Stimulated activated CD8-positive, alpha-beta memory T cell treated with anti-CD3 and anti-CD28 coated beads, Interleukin-2, amount 100 ng/mL, for 48 hours (primary cell): ENCODE measurements at places on chromosomes 12 and 14.

- DNase-seq = no peak
Observed at GRCh38 chr12:116855744-116856470, 25.3 kb downstream of the HRK start.

DNA sequence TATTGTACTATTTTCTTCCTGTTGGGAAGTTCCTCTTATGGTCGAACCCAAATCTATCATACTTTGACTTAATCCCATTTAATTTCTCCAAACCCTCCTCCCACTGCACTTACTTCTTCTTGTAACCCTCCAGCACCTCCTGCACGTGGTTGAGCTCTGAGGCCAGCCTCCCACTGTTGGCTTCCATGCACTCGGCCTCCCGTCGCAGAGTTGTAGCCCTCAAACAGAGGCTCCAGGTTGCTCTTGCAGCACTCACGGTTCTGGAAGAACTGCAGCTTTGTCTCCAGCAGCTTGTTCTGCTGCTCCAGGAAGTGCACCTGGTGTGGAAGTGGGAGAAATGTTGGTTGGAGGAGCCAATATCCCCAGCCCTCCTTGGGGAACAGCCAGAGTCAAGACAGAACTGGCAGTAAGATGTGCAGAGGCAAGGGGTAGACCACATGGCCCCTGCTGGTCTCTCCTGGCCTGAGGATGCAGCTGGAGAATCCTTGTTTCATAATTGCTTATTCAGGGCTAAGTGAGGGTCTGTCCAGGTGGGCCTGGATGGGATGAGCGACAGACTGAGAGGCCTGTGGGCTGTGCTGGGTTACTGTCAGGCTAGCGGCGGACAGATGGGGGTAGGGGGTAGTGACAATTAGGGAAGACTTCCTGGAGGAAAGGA lies 18.4 kb upstream of the KRT86 start:
- DNase-seq = no peak

GRCh38 chr12:105939181-105939721 lies 199.5 kb downstream of the NUAK1 start:
- no peak for DNase-seq

DNA sequence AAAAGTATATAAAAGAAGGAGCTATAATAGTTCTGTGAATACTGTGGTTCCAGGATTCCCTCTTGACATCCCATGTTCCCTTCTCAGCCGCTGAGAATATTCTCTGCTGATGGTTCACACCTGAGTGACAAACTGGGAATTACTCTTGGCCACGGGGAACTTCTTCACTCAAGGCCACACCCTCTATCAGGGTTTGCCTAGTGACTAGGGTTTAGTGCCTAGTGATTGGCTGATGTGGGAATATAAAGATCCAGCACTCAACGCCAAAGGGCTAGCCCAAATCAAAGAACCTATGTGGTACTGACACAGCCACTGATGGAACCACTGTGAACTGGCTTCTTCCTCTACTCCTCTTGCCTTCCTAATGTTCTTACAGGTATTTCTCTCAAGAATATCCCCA lies 248.4 kb downstream of the ASCL1 start:
- no peak for DNase-seq

DNA sequence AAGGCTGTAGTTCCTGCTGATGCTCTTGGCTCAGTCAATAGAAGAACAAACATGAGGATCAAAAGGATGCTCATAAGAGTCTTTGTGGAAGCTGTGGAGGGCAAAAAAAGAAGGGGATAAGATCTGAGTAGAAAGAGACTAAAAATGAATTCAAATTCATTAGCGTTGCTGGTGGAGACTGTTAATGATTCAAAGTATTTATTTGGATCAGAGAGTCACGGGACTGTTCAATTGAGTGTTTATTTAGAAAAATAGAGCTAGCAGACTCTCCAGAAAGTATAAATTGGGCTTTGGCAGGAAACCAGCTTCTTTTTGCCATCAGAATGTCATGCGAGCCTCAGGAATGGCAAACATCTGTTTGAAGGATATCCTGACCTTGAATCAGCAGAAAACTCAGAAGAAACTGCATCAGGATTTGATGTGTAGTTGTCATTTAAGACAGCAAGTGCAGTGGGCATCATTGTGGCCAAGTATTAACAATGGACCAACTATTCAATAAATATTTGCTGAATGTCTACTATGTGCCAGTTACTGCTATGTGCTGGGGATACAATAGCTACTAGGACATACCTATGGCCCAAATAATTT lies 126.4 kb downstream of the TBC1D30 start:
- DNase-seq = no peak

GRCh38 chr14:64946310-64947045 lies 3.9 kb upstream of the GPX2 start:
- DNase-seq = no peak

- no peak for DNase-seq
Observed at GRCh38 chr12:128684352-128684751, 139.4 kb downstream of the SLC15A4 start.
